DMS79 treated with DMSO at 0.1 percent for 48 hours (cell line): ENCODE measurements at places on chromosomes 16 and 17.
A peak's percentile ranks its signal among the peaks of the same experiment; 100 is the strongest.

DNA sequence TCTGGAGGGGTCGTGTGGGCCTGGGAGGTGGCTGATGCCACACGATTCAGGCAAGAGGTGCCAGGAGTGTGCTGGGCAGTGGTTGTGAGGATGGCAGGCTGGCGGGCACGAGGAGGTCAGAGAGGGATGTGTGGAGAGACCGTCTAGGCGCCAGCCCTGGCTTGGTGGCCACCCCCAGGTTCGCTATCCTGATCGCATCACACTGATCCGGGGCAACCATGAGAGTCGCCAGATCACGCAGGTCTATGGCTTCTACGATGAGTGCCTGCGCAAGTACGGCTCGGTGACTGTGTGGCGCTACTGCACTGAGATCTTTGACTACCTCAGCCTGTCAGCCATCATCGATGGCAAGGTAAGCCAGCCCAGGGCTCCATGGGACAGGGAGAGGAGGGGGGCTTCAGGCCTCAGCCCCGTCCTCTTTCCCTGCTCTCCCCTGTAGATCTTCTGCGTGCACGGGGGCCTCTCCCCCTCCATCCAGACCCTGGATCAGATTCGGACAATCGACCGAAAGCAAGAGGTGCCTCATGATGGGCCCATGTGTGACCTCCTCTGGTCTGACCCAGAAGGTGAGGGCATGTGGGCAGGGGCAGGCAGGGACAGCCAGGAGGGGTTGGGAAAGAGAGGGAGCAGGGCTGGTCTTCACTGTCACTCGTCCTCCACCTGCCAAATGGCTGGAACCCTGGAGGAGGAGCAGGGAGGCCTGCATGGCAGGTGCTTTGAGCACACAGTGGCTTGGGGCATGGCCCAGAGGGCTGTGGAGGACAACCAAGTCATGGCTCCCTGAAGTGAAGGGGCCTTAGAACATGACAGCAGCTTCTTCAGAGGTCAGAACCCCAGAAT lies 7.6 kb downstream of the PPP4C start:
- no peak for DNase-seq

GRCh38 chr16:67164599-67165061 lies at the start of gene HSF4:
TSS of gene HSF4 (plus strand) at chr16:67164745. CDS start at chr16:67164812, 67 bp downstream.
- DNase-seq, result no peak

DNA sequence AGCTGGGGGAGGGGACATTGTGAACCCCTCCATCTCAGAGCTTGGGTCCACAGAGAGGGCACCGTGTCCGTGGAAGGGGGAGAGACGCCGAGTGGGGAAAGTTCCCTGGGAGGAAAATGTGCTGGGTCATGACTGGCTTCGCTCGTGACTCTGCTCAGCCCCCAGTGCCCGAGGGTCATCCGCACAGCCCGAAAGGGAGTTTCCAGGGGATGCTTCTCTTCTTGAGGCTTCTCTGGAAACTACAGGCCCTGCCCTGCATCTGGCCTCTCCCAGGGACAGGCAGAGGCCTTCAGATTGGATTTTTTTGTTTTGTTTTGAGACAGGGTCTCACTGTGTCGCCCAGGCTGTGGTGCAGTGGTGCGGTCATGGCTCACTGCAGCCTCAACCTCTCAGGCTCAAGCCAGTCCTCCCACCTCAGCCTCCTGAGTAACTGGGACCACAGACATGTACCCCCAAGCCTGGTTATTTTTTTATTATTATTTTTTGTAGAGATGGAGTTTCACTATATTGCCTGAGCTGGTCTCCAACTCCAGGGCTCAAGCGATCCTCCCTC lies 9.8 kb upstream of the GSE1 start:
- DNase-seq, result no peak

DNA sequence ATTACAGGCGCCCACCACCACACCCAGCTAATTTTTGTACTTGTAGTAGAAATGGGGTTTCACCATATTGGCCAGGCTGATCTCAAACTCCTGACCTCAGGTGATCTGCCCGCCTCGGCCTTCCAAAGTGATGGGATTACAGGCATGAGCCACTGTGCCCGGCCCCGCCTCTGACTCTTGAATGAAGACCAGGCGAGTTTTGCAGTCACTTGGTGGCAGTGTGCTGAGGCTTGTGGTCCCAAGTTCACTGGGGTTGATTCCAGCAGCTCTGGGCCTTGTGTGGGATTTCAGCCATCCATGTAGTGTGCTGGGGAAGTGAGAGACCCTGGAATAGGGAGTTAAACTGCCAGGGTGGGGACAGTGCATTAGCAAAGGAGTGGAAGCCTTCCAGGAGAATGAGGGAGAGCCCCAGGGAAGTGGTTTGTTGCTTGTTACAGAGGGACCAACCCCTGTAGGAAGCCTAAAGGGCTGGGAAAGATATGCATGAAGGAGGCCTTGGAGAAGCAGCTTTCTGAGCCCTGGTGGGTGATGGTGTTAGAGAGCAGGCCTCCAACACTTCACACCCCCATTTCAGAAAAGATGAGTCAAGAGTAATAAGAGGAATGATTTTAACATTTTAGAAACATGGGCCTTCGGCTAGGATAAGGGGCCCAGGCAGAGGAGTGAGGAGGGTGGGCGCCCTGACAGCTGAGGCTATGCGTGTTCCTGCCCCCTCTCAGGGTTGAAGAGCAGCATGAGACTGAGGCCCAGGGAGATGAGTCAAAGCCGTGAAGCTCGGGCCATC lies 14.5 kb downstream of the PSKH1 start:
- no peak for DNase-seq

DNA sequence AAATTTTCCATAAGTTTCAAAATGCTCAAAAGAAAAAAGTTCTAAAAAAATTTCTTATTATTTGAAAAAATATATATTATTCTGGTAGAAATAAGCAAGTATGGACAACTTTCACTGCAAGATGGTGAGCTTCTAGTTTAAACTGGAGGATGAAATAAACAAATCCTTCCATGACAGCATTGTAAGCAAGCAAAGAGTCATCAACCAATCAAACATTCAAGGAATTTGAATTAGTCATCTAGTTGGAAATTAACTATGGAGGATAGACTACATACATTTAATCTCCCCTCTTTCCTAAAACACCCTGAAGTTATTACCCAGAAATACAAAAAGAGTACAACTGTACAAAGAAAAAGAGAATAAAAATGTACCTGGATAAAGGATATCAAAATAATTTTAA lies 51.0 kb upstream of the IRX5 start:
- DNase-seq, result no peak

DNA sequence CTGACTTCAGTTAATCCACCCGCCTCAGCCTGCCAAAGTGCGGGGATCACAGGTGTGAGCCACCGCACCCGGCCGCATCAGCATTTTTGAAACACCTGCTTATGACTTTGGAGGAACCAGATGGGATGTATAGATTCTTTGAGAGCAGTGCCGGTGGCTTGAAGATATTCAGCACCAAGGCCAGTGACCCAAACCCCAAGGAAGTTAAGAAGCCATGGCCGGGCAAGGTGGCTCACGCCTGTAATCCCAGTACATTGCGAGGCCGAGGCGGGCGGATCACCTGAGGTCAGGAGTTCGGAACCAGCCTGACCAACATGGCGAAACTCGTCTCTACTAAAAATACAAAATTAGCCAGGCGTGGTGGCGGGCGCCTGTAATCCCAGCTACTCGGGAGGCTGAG lies 43.9 kb downstream of the TRARG1 start:
- no peak for DNase-seq

DNA sequence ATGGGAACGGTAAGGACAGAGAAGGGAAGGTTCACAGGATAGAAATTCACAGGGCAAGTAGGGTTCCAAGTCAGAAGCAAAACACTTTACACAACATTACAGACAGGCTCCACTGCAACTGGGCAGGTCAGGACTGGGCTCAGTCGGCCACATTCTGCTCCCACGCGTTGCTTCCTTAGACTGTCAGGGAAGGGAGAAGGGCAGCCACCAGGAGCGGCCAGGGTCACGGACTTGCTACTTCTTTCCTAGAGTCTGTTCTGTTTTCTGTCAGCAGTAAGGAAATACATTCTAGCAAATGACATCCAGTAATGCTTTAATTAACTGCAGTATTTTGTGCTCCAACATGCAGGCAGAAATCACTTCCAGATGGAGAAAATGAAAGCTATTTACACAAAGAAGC lies 160.3 kb upstream of the RPH3AL start:
- no peak for DNase-seq

GRCh38 chr16:86570558-86571529 lies 4.2 kb downstream of the FOXC2 start:
- DNase-seq, result peak; percentile 1

GRCh38 chr16:88468275-88469129 lies 15.4 kb downstream of the ZFPM1 start:
- DNase-seq, result no peak

DNA sequence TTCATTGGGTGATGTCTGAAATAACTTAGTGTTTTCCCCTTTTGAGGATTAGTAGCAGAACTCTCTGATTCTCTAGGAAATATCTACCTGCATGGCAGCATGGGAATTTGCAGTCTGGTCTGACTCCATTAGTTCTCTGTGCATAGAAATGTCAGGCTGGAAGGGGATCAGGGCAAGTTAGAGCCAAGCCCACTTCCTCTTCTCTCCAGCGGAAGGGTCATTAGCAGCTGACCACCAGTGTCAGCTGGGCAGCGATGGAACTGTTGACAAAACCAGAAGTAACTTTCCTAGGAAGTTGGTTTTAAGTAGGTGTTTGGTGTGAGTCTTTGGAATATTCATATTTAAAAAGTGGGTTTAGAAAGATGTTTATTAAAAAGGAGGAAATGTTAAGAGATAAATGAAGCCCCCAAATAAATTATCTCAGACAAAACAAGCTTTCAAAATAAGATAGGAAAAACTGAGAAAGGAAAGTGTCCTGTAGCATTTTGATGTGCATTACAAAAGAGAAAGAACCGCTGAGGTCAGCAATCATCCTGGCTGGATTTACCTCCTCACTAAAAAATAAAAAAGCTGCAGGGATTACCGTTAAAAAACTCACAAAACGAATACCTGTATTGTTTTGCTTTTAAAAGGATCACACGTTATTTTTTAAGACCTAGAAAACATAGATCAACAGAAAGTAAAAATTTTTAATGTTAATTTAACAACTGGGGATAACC lies 32.4 kb upstream of the MMD start:
- no peak for DNase-seq

- peak; percentile 61 for DNase-seq
Observed at GRCh38 chr17:7403043-7403726, 712 bp downstream of the TMEM256 start.

- no peak for DNase-seq
Observed at GRCh38 chr16:86379505-86379846, 130.9 kb upstream of the FOXF1 start.

GRCh38 chr16:55357241-55357640 lies 33.2 kb downstream of the IRX6 start:
- DNase-seq, result no peak

GRCh38 chr16:17475104-17475503 lies 4.3 kb upstream of the XYLT1 start:
- DNase-seq, result no peak
